ENCODE measurements at places on chromosomes 7 and 10.

DNA sequence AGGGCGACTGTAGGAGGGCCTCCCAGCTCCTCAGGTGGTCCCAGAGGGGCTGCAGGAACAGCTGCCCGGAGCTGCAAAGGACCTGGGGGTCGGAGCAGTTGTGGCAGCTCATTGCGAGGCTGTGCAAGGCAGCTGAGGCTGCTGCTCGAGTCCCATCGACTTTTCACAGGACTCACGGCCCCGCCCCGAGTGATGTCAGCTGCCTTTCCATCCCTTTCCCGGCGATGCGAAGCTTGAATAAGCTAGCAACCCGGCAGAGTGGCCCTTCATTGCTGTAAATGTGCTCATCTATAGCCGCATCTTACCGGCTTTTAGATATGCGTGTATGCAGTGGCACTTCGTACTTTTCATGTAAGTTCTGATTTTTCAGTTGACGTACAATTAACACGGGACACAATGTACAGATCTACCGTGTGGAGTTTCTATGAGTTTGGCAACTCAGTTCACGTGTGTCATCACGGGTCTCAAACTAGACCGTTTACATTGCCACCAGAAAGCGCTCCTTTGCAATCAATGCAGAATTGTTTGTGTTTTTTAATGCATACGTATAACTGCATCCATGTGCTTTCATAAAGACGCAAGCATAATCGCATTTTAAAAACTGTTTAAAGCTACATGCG is at the start of gene CH25H:
TSS of gene CH25H (minus strand) at position 137 of the 620 bp plus-strand sequence. CDS start at position 112, 25 bp downstream.
- no peak for DNase-seq

DNA sequence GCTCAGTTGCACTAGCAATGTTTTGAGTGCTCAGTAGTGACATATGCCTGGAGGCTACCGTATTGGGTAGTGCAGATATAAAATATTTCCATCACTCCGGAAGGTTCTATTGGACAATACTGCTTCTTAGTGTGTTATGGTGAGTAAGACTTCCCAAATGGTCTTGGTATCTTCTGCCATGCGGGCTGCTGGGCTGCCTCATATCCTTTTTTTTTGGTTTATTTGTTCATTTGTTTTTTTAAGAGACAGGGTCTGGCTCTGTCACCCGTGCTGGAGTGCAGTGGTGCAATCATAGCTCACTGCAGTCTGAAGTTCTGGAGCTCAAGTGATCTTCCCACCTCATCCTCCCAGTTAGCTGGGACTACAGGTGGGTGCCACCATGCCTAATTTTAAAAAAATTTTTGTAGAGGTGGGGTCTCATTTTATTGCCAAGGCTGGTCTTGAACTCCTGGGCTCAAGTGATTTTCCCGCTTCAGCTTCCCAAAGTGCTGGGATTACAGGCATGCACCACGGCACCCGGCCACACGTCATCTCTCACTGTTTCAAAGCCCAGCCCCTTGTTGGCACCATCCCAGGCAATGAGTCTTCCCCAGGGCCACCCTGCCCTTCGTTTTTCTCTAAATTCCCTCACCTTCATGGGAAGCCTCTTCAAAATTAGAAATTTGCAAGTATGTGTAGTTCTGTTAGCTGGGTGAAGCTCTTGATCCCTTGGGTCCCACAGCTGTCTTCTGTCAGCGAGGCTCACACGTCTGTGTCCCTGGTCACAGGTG is 111.0 kb upstream of the KLF14 start:
- DNase-seq = no peak

DNA sequence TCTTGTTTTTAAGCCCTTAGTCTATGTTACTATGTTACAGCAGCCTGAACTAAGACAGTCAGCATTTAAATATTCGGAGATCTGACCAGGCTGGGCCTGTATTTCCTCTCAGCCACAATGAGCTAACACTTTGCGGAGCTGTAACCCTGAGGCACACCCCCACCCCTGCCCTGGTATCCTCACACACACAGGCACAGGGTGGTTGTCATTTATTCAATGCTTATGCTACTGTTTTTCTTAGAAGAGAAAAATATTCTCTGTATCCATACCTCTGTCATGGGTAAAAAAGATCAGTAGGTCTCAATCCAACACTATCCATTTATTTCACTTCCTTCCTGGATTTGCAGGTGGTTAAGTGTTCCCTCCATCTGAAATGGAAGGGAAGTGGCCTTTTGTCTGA is 80.3 kb upstream of the TRIL start:
- DNase-seq = no peak

- no peak for DNase-seq
These were observed 17.9 kb downstream of the FGFBP3 start for GRCh38 chr10:91891125-91892001.

All from activated CD4-positive, CD25-positive, alpha-beta regulatory T cell treated with anti-CD3 and anti-CD28 coated beads, Interleukin-2, amount 50 U/mL, for 72 hours (primary cell).